Umbilical cord (tissue), 2 donors: ENCODE measurements at places on chromosomes 7 and 10. TPM values are rescaled to one million over a fixed set of nuclear protein-coding genes. Genes with fewer than 3 reads are reported as not detected.

Gene ELN
- 583 TPM for total RNA-seq

Gene ACSM6
- 0.96 TPM for total RNA-seq

DNA sequence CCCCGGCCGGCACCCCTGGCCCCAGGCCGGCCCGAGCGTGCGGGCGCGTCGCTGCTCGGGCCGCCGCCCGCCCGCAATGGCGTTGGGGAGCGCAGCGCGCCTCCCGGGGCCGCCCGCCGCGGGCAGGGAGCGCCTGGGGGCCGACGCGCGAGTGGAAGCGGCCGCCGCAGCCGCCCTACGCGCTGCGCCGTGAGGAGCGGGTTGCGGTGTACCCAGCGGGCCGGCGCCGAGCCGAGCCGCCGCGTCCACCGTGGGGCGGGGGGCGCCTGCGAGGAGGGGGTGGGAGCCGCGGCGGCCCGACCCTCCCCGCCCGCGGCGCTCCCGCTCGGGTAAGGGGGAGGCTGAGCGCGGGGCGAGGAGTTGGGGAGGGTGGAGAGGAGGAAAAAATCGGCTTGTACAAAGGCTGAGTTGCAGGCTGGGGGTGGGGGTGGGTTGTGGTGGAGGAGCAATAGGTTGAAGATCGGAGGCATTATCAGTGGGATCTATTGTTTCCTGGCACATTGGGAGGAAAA lies 473 bp downstream of the PPP1R9A start:
- peak; percentile 51 for DNase-seq

Gene RGR
- total RNA-seq, result 2.2 TPM

Gene SPDYE5
- 4.8 TPM for total RNA-seq

Gene EMX2
- 25.3 TPM for total RNA-seq

Gene NCF1
- total RNA-seq, result not detected

GRCh38 chr7:93165447-93165846 lies 17.3 kb upstream of the SAMD9L start:
- DNase-seq, result no peak

DNA sequence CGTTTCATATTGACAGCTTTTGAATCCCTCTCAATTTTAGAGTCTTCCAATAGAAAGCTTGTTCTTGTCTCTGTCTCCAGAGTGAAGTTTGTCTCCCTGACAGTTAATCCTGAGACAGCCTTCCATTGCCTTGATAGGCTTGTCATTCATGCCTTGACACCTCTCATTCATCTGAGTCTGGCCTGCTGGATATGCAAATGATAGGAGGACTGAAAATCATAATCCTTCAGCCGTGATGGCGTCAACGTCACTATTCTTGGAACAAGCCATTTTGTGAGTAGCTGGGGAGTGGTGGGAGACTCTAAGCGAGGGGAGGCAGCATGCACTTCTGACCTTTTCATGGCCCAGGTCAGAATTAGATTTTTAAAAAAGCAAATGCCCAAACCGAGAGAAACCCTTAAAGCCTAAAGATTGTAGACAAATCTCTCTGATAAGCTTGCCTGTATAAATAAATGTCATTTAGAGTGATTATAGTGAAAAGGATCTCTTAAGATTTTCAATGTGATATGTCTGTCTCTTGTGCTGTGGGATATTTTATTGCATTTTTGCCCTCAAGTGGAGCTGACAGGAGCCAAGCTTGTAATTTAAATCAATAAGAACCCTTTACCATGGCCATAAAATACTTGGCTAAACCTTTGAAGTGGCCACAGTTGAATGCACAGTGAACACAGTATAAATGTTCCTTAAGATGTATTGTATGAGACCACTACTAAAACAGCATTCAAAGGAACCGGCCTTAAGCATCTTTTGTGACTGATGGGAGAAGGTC lies 148.8 kb downstream of the SNX10 start:
- peak; percentile 13 for DNase-seq

GRCh38 chr7:79822620-79823240 lies 311.9 kb upstream of the GNAI1 start:
- peak; percentile 29 for DNase-seq

Gene MYO3A
- total RNA-seq, result 4.3 TPM

Gene ZMIZ1
- 20.5 TPM for total RNA-seq

- no peak for DNase-seq
These were observed 531 bp upstream of the INTS15 start for GRCh38 chr7:6589151-6589828.

Gene KIF11
- 4.1 TPM for total RNA-seq

DNA sequence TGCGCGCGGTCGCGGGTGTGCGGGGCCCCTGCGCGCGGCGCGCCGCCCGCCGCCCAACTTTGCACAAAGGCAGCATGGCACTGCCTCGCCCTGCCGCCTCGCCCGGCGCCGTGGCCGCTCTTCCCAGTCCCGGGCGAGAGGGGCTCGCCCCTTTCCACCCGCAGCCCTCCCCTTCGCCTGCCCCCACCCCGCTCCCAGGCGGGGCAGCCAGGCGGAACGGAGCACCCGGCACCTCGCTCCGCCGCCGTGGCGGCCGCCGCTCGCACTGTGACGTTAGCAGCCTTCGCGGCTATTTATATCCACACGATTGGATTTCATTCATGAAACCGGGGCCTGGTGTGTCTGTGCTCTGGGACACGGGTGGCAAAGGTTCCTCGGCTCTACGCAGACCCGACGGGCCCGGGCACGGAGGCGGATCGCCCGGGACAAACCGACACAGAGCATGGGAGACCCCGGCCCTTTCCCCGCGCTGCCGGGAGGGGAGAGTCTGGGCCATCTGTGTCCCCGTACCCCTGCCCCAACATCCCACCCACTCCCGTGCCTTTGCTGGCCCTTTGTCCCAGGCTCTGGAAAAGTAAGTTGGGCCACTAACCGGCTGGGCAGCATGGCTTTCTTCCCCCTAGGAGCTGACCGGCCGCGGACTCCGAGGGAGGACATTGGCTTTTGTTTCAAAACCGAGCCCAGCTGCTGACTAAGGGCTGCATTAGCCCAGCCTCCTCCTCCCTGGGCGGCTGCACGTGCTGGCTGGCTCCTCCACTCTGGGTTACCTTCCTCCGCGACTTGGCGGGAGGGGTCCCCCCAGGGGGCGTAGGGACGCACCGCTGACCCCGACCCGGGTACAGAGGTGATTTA lies at the start of gene RHOBTB1:
Gene RHOBTB1 (minus strand): TSS at position 128 of the 852 bp plus-strand sequence. CDS start 32,643 bp downstream, outside the sequence.
- peak; percentile 89 for DNase-seq

GRCh38 chr10:72087392-72087968 lies 871 bp downstream of the SPOCK2 start:
- DNase-seq, result no peak

Gene BMPER
- 83.3 TPM for total RNA-seq

DNA sequence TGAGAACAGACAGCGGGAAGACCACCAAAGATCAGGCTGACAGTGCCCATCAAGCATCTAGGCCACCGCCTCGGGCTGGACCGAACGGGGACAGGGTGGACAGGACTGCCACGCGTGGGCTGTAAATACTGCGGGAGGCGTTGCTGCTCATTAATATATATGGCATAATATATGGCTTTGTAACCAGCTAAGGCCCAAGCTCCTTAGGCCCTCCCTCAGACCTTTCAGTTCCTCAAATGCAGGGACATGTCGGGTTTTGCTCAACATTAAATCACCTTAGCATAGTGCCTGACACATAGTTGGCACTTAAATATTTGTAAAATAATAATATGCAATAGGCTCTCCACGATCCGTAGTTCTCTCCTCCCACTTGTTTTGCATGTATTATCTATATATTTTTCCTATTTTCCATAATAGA lies 402 bp upstream of the TMEM168 start:
- DNase-seq, result peak; percentile 39

DNA sequence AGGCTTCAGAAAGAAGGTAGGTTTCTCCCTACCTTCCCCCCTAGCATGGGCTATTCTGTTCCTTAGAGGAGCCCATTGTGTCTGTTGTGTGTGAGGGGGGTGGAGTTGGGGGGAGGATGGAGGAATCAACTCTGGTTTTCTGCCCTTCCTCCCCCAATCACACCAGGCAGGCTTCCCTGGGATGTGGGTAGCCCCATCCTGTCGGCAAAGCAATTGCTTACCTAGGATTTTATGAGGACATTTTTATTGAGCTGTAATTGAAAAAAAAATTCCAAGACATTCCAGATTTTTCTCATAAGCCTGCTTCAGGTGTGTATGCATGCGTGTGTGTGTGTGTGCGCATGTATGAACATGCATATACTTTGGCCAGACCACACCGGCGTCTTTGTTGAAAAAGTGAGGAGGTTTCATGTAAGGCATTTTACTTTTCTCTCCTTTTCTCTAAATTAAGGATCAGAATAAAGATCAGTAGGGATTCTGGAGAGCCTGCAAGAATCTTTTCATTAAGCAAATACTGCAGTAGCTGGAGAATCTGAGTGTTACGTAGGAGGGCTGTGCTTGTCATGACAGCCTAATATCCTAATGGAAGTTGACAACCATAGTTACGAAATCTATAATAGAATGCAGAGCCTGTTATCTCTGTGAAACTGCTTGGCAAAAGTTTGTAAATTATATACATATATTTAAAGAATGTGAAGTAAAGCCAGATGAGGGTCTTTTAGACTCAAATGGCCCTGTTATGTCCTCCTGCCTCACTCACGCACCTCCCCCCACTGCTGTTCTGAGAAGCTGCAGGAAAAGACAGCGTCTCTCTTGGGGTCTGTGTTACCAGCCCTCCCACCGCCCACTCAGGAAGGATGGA lies 27.3 kb upstream of the SAMD8 start:
- peak; percentile 86 for DNase-seq

GRCh38 chr7:143346018-143346417 lies 16.5 kb downstream of the FAM131B start:
- no peak for DNase-seq

DNA sequence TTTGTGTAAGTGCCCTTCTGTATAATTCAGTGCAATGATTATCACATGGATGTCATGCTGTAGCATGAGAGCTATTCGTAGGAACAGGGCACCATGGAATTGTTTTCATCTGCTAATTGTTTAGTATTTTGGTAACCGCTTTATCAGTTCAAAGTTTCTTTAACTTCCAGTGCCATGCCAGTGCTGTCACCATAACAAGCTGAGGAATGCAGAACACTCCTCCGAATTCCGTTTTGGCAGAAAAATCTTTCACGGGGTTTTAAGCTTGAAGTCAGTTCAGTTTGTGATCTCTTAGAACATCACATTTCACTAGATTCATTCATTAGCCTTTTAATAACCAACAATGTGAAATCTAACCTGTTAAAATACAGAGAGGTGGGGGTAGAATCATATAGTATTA lies 117.2 kb upstream of the SEMA3C start:
- no peak for DNase-seq

- DNase-seq, result no peak
These were observed 46.3 kb downstream of the EEPD1 start for GRCh38 chr7:36199329-36199728.

Gene POLR3A
- total RNA-seq, result 18.3 TPM

GRCh38 chr7:137798073-137798763 lies 48.6 kb downstream of the DGKI start:
- DNase-seq, result no peak

- peak; percentile 79 for DNase-seq
These were observed 56.8 kb upstream of the DGKI start for GRCh38 chr7:137903382-137904169.

DNA sequence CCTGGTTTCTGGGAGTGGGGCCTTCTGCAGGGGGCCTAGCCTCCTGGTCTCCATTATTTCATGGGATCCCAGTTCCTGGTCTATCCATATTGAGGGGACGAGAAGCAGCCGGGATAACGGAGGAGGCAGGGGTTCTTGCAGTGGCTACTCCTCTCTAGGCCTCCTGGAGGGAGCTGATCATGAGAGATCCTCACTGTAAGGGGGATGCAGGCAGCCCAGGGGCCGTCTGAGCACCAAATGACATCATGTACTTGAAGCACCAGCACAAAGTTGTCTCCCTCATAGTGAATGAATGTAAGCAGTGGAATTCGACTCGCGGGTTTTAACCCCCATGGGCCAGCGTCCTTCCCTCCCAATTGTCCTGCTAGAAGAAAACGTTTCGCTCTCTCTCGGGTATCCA lies 964 bp upstream of the ADCY1 start:
- no peak for DNase-seq

Gene GNAT3
- total RNA-seq, result not detected

Gene NUTM2A
- total RNA-seq, result not detected

GRCh38 chr10:7411671-7412128 lies 866 bp upstream of the SFMBT2 start:
- peak; percentile 4 for DNase-seq

DNA sequence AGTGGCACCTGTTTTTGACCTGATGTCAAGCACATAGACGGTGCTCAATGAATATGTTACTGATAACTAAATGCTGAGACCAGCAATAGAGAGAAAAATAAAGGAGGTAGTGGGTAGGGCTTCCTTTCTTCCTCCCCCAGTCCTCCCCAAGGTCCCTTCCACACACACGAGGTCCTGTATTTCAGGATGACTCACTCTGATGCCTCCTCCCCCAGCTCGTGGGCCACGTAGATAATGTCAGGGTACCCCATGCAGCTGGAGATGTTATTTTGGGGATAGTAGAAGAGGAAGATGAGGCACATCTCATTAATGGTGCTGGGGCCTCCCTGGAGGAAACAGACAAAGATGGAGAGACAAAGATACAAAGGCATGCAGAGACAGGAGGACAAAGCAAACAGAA lies 17.3 kb downstream of the PRSS58 start:
- DNase-seq, result no peak

Gene ADARB2
- total RNA-seq, result not detected

- DNase-seq, result no peak
These were observed 15.3 kb upstream of the CFAP69 start for GRCh38 chr7:90229682-90230081.

Gene AQP1
- total RNA-seq, result 121 TPM

DNA sequence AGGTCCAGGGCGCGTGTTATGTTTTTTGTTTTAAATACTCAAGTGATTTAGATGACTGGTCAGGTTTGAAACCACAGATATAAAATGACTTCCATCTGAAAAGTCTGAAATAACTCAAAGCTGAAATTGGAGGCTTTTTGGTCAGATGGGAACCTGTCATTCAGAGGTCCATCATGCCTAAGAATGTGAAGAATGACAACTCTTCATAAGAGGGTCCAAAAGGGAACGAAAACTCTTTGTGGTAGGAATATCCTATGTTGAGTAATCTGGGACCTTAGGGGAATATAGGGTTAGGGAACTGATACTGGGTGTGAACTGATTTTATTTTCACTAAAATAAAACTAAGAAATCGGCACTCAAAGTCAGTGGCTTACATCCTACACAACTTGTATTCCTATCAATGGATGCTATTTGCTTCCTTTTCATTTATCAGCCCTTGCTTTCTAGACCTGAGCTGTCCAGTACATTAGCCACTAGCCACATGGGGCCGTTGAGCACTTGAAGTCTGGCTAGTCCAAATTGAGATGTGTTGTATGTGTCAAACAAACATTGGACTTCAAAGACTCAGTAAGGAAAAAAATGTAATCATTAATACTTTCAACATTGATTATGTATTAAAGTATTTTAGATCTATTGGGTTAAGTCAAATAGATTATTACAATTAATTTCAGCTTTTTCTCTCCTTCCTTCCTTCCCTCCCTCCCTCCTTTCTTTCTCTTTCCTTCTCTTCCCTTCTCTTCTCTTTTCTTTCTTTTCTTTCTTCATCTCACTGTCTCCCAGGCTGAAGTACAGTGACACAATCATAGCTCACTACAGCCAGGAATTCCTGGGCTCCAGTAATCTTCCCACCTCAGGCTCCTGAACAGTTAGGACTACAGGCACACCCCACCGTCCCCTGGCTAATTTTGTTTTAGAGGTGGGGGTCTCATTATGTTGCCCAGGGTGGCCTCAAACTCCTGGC lies 56.5 kb upstream of the KDM7A start:
- no peak for DNase-seq

Gene LRRD1
- 4.1 TPM for total RNA-seq

Gene TMEM273
- 1.4 TPM for total RNA-seq
